ENCODE measurements at places on chromosomes 11 and 22. TPM values are rescaled to one million over a fixed set of nuclear protein-coding genes. Genes with fewer than 3 reads are reported as not detected.

DNA sequence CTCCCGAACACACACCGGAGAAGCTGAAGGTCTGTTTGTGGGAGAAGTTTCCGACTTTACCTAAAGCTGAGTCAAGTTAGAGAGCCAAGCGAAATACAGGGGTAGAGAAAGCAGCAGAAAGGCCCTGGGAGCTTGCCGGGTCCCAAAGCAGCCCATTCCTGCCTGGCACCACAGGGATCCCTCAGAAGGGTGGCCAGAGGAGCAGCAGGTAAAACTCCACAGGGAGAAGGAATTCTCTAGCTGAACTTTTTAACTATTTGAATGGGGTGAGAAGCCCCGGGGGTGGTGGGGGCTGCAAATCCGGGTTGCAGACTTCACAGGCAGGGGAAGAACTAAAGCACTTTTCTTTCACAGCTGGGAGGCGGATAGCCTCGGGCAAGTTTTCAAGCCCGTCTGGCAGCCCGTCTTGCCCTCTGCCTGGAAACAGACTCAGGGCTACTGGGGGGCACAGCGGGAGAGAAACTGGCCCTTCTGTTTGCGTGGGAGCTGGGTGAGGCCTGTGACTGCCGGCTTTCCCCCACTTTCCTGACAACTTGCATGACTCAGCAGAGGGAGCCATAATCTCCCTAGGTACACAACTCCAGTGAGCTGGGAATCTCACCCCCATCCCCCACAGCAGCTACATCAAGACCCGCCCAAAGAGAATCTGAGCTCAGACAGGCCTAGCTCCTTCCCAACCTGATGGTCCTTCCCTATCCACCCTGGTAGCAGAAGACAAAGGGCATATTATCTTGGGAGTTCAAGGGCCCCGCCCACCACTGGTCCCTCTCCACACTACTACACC lies 311.0 kb downstream of the SBF2 start:
- H3K27ac ChIP-seq, result no peak overlapping the region
- H3K4me3 ChIP-seq, result no peak overlapping the region
- no peaks in the 10 kb centered on the region for H3K4me1 ChIP-seq
- DNase-seq, result no peak

DNA sequence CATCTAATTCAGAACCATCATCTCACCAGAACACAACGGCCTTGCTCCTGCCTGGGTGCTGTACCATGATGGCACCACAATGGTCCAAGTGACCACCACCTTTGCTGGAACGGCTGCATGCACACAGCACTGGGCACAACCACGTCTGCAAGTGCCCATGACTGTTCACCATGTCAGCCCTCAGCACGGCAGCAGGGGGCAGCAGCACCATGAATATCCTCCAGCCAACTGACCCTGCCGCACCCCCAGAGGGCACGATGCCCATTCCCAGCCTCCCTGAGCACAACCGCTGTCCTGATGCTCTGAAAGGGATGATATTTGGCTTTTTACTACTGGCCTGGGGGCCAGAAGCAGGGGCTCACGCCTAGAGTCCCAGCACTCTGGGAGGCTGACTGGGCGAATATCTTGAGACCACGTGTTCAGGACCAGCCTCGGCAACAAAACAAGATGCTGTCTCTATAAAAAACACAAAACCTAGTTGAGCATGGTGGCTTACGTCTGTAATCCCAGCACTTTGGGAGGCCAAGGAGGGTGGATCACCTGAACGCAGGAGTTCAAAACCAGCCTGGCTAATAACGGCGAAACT lies 25.7 kb downstream of the DRD4 start:
- DNase-seq, result peak; percentile 44
- no peak overlapping the region for H3K27ac ChIP-seq
- no peak overlapping the region for H3K4me3 ChIP-seq
- no peaks in the 10 kb centered on the region for H3K4me1 ChIP-seq

Gene MRTFA
- 64.6 TPM for total RNA-seq

Gene DUSP8
- 2.6 TPM for total RNA-seq

Gene HTR3A
- not detected for total RNA-seq

Gene YPEL1
- 8.3 TPM for total RNA-seq

Gene OSM
- total RNA-seq, result not detected

GRCh38 chr11:133227632-133228111 lies 304.6 kb downstream of the OPCML start:
- H3K4me1 ChIP-seq, result no peaks in the 10 kb centered on the region
- peaks cover 81% of the 10 kb centered on the region for H3K27me3 ChIP-seq
- H3K36me3 ChIP-seq, result no peaks in the 10 kb centered on the region
- no peak overlapping the region for H3K4me3 ChIP-seq
- no peak for DNase-seq
- H3K27ac ChIP-seq, result no peak overlapping the region

DNA sequence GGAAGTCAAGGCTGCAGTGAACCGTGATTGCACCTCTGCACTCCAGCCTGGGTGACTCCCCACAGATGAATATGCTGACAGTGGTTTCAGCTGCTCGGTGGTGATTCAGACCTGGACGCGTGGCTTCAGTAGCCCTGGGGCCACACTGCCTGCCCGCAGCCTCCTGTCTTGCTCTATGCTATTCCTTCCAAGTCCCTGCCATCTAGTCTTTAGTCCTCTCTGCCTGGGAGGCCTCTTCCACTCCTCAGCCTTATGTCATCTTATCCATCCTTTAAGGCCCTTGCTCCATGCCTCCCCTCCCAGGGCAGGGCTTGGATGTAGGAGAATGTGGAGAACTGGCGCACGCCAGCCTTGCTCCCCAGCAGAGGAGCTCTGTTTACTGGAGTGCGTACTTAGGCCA lies 23.0 kb downstream of the YDJC start:
- H3K4me1 ChIP-seq, result no peaks in the 10 kb centered on the region
- no peaks in the 10 kb centered on the region for H3K36me3 ChIP-seq
- no peak overlapping the region for H3K4me3 ChIP-seq
- H3K27me3 ChIP-seq, result no peaks in the 10 kb centered on the region

- no peak overlapping the region for H3K27ac ChIP-seq
- no peak for DNase-seq
- H3K4me3 ChIP-seq, result no peak overlapping the region
- H3K36me3 ChIP-seq, result peaks cover 65% of the 10 kb centered on the region
- no peaks in the 10 kb centered on the region for H3K4me1 ChIP-seq
These were observed 11.4 kb downstream of the MPEG1 start for GRCh38 chr11:59201353-59201752.

- no peak for DNase-seq
- H3K36me3 ChIP-seq, result no peaks in the 10 kb centered on the region
- no peak within 1 kb of the TSS for H3K27ac ChIP-seq
- H3K27me3 ChIP-seq, result no peaks in the 10 kb centered on the region
- H3K4me3 ChIP-seq, result no peak within 1 kb of the TSS
These were observed at the start of gene RAG2 for GRCh38 chr11:36598051-36598450. TSS of gene RAG2 (minus strand) at chr11:36598236. CDS start at chr11:36594168, 4,068 bp downstream.

Gene NXPE4
- not detected for total RNA-seq

DNA sequence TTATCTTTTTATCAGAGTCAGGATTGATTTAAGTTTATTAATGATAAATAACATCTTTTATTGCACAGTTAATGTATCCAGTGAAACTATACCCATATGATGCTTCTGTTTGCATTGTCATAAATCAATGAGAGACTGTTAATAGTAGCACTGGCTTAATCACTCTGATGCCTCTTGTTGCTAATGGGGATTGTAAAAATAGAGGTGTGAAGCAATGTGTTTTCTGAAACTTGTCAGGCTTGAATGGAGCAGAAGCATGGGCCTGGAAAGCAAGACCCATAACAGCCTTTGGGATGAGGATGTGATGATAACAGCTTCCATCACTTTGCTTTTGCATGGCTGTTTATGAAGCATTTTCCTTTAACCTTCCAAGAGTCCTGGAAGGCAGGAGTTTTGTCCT lies 319.7 kb downstream of the DDX10 start:
- no peaks in the 10 kb centered on the region for H3K27me3 ChIP-seq
- H3K36me3 ChIP-seq, result no peaks in the 10 kb centered on the region
- DNase-seq, result no peak
- no peaks in the 10 kb centered on the region for H3K4me1 ChIP-seq
- no peak overlapping the region for H3K4me3 ChIP-seq

DNA sequence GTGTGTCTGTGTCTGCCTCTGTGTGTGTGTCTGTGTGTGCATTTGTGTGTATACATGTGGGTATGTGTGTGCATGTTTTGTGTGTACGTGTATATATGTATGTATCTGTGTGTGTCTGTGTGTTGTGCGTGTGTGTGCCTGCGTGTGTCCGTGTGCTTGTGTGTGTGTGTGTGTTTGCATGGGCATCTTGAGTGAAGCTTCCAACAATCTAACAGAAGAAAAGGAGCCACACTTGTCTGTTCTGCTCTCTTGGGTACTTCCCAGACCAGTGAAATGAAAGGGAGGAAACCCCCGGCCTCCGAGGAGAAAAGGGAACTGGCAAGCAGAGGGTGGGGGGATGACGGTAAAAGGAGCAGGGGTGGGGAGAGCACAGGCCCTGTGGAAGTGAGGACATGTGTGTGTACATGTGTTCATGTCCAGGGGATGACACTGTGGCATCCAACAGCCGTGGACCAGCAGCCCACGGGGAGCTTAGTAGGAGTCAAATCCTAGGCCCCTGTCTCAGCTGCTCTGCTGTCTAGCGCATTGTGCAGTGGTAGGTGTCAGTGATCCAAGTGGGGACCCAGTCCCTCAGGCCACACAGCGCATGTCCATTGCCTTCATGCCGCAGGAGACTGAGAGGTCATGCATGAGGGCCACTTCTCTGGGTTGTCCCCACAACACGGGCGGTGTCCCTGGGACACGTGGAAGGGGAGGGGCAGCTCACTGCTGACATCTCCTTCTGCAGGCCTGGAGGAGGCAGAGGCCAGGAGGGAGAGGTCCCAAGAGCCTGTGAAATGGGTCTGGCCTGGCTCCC lies 8.1 kb downstream of the CSF2RB start:
- peaks cover 16% of the 10 kb centered on the region for H3K4me1 ChIP-seq
- DNase-seq, result no peak
- no peak overlapping the region for H3K27ac ChIP-seq
- H3K27me3 ChIP-seq, result no peaks in the 10 kb centered on the region
- H3K4me3 ChIP-seq, result no peak overlapping the region
- no peaks in the 10 kb centered on the region for H3K36me3 ChIP-seq

Gene PDE3B
- not detected for total RNA-seq

- DNase-seq, result no peak
- no peaks in the 10 kb centered on the region for H3K4me1 ChIP-seq
- H3K27me3 ChIP-seq, result no peaks in the 10 kb centered on the region
- no peak overlapping the region for H3K4me3 ChIP-seq
These were observed 10.4 kb downstream of the OR52K2 start for GRCh38 chr11:4459500-4459899.

Gene KRTAP5-3
- total RNA-seq, result not detected

Gene SEPTIN3
- total RNA-seq, result 1.5 TPM

DNA sequence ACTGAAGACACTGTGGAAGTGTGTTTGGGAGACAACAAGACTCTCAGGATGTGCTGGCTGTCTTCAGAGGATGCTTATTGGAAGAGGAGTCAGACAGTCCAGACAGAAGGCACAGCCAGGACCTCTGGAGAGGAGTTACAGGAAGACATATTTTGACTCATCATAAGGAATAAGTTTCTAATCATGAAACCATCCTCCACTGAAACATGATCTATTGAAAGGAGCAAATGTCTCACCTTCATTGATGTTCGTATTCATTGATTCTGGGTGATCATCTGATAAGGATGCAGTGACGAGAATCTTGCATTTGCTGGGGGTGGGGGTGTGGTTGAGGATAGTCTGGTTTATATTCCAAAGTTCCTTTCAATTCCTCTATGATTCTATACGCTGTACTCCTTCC lies 2.5 kb upstream of the CXCR5 start:
- no peak overlapping the region for H3K27ac ChIP-seq
- no peaks in the 10 kb centered on the region for H3K27me3 ChIP-seq
- DNase-seq, result no peak
- H3K36me3 ChIP-seq, result no peaks in the 10 kb centered on the region

All from PC-9 (cell line).